AG09309 (cell line): ENCODE measurements at places on chromosomes 1 and 21.

DNA sequence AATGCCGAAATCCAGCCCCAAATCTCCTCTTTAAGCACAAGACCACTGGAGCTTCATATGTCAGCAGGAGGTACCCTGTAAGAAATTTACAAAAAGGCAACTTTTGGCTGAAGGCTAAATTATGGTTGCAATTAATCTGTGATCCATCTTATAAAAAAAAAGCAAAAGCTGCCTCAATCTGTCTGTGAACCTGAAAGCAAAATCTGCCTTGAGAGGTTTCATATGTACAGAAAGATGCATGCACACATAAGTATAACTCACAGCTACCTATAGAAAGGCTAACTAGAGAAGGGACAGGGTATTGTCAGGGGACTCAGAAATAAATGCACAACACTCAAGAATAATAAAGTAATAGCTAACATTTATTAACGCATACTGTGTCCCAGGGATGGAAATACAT lies 964.2 kb upstream of the ADGRL2 start:
- DNase-seq, result no peak

DNA sequence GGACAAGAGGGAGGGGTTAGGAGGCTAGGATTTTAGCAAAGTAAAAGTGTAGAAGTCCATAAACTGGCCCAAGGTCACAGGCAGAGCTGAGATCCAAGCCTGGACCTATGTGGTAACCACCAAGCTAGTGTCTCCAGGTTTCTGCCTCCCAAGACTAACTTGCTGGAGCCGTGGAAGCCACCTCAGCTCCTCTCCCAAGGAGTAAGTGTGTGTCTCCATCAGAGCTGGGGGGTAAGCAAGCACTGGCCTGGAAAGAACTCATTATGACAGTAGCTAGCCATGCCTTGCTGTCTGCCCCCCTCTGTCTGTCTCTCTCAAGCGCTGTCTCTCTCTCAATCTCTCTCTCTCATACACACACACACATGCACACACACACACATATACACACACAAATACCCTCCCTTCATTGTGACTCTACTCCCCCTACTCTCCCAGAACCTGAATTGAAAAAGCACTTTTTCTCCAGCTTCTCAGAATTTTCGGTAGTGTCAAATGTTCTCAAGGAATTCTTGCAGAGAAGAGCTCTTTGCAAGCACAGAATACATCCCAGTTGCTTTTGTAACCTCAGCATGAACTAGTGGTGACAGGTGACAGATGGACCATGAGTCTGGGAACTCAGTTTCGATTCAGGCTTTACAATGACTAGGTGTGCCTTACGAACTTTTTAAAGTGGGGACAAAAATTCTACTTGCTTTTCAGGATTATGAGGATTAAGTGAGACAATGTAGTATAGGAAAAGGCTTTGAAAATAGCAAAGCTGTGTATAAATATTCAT lies 238.0 kb upstream of the FGGY start:
- no peak for DNase-seq

GRCh38 chr1:208980605-208981004 lies 602.9 kb upstream of the CAMK1G start:
- DNase-seq, result no peak

GRCh38 chr1:242016479-242016878 lies 17.6 kb upstream of the MAP1LC3C start:
- DNase-seq, result no peak

DNA sequence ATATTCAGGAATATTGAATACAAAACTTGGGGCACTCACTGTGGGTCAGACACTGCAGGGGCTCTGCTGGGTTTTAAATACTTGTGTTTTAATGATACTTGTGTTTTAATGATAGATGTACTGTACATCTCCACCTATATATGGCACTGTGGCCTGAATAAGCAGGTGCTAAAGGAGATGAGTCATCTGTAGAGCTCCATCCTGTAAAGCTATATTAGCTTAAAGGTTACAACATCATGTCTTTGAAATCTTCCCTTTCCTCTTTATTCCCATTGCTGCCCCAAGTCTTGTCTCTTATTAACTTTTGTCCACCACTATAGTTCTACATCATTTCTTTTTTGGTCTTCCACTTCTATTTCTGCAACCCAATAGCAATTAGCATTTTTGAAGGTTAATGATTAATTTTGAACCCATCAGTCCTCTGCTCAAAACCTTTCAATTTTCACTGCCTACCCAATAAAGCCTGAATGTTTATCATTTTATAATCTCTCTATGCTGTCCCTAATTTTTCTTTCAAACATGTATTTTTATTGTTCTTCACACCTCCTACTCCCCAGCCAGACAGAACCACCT lies 113.3 kb upstream of the PTGFR start:
- DNase-seq, result no peak

- DNase-seq, result no peak
These were observed 19.0 kb upstream of the PIGV start for GRCh38 chr1:26768755-26769154.
